ENCODE measurements at places on chromosomes 5 and 9. TPM values are rescaled to one million over a fixed set of nuclear protein-coding genes. Genes with fewer than 3 reads are reported as not detected.

The CDX1 gene
- total RNA-seq: not detected

The ZNF454 gene
- total RNA-seq: 0.84 TPM

The MATR3 gene
- total RNA-seq: 179 TPM

The C9orf85 gene
- 5.8 TPM for total RNA-seq

The TPRN gene
- total RNA-seq: 6.4 TPM

The CRB2 gene
- under 0.01 TPM for total RNA-seq

The IL13 gene
- total RNA-seq: not detected

The HMMR gene
- 40.6 TPM for total RNA-seq

The GRM6 gene
- not detected for total RNA-seq

The PDE6A gene
- not detected for total RNA-seq

The SOHLH1 gene
- not detected for total RNA-seq

The IRX2 gene
- total RNA-seq: 2.2 TPM

The PDLIM4 gene
- total RNA-seq: 59.6 TPM

The ZNF782 gene
- 2.2 TPM for total RNA-seq

The LECT2 gene
- not detected for total RNA-seq

The PCDHB12 gene
- total RNA-seq: not detected

The ZNF300 gene
- total RNA-seq: 8.1 TPM

The MUSK gene
- 0.15 TPM for total RNA-seq

The C5orf58 gene
- total RNA-seq: not detected

The PCDHA3 gene
- not detected for total RNA-seq

The WDR31 gene
- 0.67 TPM for total RNA-seq

The COQ4 gene
- 48.3 TPM for total RNA-seq

The CTXN3 gene
- total RNA-seq: not detected

The SHOC1 gene
- under 0.01 TPM for total RNA-seq

All from bronchus fibroblast of lung (primary cell).